LHCN-M2 (cell line): ENCODE measurements at places on chromosomes 3 and 15. TPM values are rescaled to one million over a fixed set of nuclear protein-coding genes. Genes with fewer than 3 reads are reported as not detected.
A peak's percentile ranks its signal among the peaks of the same experiment; 100 is the strongest.

Gene TWF2
- 136 and 145 TPM in 2 replicates for total RNA-seq

GRCh38 chr3:45610119-45610518 lies 15.6 kb downstream of the LIMD1 start:
- DNase-seq = no peak

DNA sequence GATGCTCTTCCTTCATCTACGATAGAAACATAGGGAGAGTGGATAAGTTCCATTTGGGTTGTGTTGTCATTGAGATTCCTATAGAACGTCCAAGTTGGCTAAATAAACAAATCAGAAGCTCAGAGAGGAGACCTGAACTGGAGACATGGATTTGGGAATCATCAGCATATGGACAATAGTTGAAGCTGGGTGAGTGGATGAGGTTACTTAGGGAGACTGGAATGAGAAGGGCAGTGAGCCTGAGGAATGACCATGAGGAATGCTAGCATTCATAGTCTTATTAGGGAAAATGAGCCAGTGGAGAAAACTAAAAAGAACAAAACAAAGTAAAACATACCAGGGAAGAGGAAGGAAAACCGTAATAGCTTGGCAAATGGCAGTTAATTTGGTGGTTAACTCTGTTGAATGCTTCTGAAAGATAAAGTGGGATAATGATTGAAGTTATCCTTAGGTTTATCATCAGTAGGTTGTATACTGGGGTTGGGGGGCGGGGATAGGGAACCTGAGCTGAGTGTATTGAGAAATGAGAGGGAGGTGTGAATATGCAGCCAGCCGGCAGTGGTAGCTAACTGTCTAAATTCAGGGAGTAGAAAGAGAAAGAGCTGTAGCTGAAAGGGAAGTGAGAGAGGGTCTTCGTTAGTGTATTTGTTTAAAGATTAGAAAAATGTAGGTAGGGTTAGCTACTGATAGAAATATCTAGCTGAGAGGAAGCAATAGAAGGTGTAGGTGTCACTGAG lies 74.6 kb downstream of the ARHGEF26 start:
- no peak for DNase-seq

DNA sequence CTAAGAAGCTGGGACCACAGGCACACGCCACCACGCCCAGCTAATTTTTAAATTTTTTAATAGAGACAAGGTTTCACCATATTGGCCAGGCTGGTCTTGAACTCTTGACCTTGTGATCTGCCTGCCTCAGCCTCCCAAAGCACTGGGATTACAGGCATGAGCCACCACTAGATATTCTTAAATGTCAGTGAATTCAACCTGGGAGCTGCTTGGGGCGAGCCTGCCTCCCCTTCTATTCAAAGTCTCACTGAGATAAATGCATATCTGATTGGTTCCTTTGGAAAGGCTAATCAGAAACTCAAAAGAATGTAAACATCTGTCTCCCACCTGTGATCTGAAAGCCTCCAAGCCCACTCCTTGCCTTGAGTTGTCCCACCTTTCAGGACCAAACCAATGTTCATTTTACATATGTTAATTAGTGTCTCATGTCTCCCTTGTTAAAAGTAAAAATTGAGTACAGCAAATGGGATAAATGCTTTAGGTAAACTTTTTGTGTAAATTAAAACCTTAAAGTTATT lies 15.0 kb downstream of the CYP11A1 start:
- DNase-seq = no peak

Gene MST1
- 7.5 and 7.7 TPM in 2 replicates for total RNA-seq

Gene SI
- not detected in 2 replicates for total RNA-seq

DNA sequence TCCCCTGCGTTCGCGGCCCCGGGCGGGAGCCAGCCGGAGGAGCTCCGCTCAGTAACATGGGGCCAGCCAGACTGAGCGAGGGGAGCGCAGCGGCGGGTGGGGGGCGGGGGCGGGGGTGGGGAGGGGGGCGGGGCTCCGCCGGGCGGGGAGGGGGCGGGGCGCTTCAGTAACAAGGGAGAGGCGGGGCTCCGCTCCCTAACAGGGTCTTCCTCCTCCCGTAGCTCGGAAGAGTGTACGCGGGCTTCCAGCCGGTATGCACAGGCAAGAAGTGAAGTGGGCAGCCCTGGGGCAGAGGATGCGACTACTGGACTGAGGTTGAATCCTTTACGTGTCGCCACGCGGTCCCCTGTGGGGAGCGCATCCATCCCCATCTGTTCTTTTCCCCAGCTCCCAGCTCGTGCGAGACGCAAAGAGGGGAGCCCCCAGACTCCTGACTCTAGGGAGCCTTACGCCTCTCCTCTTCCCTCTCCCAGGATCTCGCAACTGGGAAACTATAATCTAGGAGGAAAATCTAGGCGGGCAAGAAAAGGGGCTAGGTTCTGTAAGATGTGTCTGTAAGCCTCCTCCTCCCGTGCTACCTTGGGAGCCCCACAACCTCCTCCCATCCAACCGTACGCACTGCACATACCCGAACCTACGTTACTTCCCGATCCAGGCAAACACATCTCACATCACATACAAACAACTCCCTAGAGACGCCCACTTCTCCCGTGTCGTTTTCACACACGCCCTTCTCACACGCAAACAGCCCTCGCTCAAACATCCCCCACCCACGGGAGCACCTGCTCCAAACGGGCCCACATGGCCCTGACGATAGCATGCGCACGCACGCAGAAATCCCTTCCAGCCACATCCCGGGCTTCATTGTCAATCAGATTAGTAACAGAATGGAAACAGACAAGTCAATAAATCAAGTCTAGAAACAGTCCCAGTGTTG lies at the start of gene SHF:
Gene SHF (minus strand): TSS at position 73 of the 937 bp plus-strand sequence. CDS start 15 bp downstream, at position 58.
- DNase-seq = no peak

GRCh38 chr3:64443546-64444381 lies 218.5 kb upstream of the PRICKLE2 start:
- no peak for DNase-seq

GRCh38 chr3:15312550-15312949 lies 19.8 kb downstream of the SH3BP5 start:
- DNase-seq = no peak

Gene XCR1
- 0.06 TPM in 1 of 2 replicates, not detected in the other for total RNA-seq

Gene ARIH2
- total RNA-seq = 73.2 and 84.3 TPM in 2 replicates

Gene ALDH1A2
- 0.46 and 0.77 TPM in 2 replicates for total RNA-seq

DNA sequence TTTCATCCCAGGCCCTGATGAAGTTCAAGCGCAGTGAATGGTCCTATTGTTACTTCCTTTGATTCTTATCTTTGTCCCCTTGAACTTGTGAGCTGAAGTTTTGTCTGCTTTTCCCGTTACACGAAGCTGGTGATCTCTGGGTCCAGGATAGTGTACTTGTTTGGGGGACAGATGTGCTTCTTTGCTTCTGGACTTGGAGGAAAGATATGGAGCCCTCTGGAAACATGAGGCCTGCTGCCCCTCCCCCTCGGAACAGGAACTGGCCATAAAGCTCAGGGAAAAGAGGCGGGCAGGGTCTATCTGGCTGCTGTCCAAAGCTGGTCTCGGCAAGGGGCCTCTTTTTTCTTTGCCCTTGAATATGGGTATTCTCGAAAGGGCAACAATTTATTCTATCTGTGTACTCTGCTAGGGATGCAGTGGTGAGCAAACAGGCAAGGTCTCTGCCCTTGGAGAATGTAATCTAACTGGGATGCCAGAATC lies 47.6 kb downstream of the IDH2 start:
- DNase-seq = no peak

Gene NRG4
- not detected in 2 replicates for total RNA-seq

GRCh38 chr3:46997453-46998091 lies 18.1 kb downstream of the NBEAL2 start:
- DNase-seq = no peak

DNA sequence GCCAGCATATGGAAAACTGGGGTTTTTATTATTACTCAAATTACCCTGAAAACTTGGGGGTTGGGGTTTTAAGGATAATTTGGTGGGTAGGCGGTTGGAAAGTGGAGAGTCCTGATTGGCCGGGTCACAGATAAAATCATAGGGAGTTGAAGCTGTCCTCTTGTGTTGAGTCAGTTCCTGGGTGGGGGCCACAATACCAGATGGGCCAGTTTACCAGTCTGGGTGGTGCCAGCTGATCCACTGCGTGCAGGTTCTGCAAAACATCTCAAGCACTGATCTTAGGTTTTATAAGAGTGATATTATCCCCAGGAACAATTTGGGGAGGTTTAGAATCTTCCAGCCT lies 4.9 kb upstream of the ZNF662 start:
- DNase-seq = no peak

GRCh38 chr3:134704133-134704532 lies 53.3 kb upstream of the KY start:
- no peak for DNase-seq

Gene ECE2
- total RNA-seq = not detected in 2 replicates

GRCh38 chr3:168096210-168096652 lies 507 bp upstream of the GOLIM4 start:
- peak; percentile 93 for DNase-seq

GRCh38 chr3:124658270-124658669 lies 72.0 kb upstream of the UMPS start:
- no peak for DNase-seq

Gene NPAP1
- total RNA-seq = not detected in 2 replicates

DNA sequence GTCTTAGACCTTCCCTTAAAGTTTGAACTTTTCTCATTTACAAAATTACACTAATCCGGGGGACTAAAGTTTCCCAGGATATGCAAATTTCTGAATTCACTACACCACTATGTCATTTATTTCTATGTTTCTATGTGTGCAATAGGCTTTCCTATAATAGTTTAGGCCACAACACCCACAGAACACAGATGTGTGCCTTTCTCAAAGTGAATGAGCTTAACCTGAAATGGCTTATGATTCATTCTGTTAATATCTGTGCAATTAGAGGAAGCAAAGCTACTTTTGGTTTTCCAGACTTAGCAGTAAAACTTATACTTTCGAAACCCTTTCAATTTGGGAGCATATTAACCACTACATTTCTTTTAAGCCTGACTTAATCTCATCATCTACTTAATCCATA lies 748.1 kb downstream of the GBE1 start:
- no peak for DNase-seq

Gene TMCO5A
- total RNA-seq = not detected in 2 replicates

Gene CCDC33
- not detected in 2 replicates for total RNA-seq

DNA sequence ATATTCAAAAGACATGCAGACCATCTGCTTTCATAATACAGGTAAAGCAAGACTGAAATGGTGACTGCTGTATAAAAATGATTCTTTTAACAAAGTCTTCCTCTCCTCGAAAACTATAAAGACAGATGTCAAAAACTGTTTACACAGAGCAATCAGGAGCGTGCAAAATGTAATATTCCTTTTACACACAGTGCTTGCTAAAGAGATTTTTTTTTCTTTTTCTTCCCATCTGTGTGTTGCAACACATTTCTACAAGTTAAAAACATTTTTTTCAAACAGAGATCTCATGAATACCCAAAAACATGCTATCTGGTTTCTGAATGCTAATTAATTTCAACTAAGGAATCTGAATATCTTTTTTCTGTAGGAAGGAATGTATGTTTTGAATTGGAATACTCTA lies 22.1 kb downstream of the SATB1 start:
- DNase-seq = no peak

Gene CFAP91
- total RNA-seq = 0.19 and 1.3 TPM in 2 replicates

Gene UQCRC1
- total RNA-seq = 368 and 384 TPM in 2 replicates

Gene ACKR4
- not detected in 2 replicates for total RNA-seq

DNA sequence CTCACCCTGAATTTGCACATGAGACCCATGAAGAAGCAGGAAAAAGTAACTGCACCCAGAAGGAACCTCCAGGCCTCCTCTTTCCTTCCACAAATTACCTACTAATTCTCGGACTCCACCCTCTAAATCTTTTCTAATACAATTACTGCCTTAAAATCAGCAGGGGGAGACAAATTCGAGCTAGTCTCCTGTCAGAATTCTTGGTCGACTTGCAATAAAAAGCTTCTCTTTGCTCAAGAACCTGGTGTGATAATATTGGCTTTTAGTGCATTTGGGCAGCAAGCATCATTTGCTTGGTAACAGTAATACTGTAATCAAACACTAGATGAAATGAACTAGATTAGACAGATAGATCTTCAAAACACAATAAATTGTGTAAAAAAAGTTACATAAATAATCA lies 281.9 kb downstream of the RAP2B start:
- peak; percentile 15 for DNase-seq

DNA sequence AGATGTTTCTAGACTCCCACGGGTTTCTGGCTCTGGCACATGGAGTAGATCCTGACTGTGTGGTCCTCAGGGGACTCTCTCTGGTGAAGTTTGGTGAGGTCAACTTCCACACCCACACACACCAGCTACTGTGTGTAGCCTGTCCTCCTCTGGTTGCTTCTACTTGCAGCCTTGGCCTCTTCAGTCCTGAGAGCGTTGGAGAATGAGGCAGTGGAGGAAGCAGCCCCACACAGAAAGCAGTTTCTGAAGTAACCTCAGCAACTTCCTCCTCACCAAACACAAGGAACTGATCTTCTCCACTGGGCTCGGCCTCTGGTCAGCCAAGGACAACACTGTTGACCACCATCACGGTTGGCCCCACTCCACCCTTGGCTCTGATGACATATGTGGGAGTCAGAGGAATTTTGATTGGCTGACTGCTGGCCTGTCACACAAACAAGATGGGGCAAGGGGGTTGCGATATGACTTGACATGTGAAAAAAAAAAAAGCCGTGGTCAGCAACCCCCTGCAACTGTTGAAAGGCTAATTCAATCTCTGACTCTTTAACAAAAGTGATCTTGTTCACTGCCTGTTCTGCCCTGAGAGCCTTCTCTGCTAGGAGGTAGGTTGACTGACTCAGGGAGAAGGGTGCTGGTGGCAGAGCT lies 19.6 kb downstream of the CD86 start:
- DNase-seq = no peak

Gene MAPK6
- 53.9 and 67.1 TPM in 2 replicates for total RNA-seq

DNA sequence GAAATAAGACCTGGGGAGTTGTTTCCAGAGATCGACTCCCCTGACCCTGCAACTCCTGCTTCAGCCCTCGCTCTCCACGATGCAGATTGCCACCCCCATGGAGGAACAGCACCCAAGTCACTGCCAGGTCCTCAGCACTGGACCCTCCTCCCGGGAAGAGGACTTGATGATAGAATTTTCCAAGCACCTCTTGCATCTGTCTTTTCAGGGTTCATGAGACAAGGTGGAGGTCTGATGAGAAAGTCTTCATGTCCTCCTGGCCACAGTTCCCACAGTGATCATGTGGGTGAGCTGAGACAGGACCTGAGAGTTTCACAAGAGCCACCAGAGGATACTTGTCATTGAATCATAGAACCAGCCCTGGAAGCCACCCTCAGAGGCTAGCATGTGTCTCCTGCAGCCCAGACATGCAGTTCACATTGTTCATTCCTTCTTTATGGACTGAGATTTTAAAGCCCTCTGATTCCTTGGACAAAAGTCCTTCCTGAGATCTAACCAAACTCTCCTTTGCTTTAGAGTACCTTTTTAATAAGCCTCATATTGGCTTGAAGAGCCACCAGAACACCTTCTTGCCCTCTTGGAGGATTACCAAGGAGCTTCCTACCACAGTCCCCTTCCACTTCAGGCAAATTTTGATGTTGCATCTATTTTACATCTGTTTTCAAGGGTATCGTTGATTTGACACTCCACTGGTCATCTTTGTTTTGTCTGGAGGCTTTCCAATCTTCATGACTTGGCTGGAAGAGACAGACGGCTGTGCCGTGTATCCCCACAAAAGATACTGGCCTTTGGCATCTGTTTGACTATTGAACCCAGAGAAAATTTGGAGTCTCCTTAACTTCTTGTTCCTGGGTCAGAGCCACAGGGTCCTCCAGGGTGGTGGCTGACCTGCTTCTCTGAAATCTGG lies 224.8 kb upstream of the BHLHE40 start:
- DNase-seq = peak; percentile 27

GRCh38 chr3:108076564-108076963 lies 14.3 kb downstream of the CD47 start:
- no peak for DNase-seq

Gene REC114
- total RNA-seq = not detected in 2 replicates
